Psoas muscle (tissue), 8 donors: ENCODE measurements at places on chromosomes 5 and 9. TPM values are rescaled to one million over a fixed set of nuclear protein-coding genes. Genes with fewer than 3 reads are reported as not detected.

Gene STX17
- 29.2 TPM for total RNA-seq

Gene FAM114A2
- total RNA-seq: 22.6 TPM

Gene EGFLAM
- 35.3 TPM for total RNA-seq

Gene UNC13B
- total RNA-seq: 12.9 TPM

Gene BTNL3
- total RNA-seq: not detected

Gene PCDHB11
- total RNA-seq: 0.87 TPM

Gene HMGCS1
- 14.7 TPM for total RNA-seq

Gene ADAMTS6
- total RNA-seq: 0.24 TPM

Gene FBP1
- total RNA-seq: 1.4 TPM

Gene GAS1
- total RNA-seq: 6.8 TPM
